ENCODE measurements at places on chromosomes 11 and 22. TPM values are rescaled to one million over a fixed set of nuclear protein-coding genes. Genes with fewer than 3 reads are reported as not detected.

DNA sequence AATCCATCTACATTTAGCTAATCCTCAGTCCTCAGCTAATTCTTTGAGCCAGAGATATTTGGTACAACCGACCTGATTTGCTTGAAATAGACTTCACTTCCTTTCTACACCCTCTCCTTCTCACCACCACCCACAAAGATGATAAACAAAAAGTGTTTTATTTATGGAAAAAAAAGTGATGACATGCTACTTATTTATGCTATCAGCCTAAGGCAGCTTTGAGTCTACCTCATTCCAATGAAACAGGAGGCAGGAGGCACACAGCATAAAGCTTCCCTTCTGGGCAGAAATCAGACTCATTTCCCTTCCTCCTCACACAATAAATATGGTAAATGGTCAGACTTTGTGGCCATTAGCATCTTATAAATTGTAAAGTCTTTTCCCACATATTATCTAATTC lies 325.7 kb downstream of the SOX6 start:
- DNase-seq = no peak

MMP13 gene
- not detected for total RNA-seq

DNA sequence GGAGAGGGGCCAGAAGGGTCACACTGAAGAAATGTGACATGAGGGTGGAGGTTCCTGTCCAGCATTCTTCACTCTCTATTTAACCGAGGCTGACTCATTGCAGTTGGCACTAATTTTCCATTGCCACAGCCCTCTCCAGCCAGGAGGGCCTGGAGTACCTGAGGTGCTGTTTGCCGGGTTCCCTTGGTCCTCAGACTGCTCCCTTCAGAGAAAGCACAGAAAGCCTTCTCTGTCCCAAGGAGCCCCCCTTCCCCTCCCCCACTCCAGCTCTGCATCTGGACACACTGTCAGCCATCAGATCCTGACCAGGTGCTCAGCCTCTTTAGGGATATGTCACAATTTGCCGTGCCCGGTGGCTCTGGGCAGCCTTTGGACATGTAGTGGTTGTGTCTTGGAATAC lies 3.2 kb upstream of the C11orf91 start:
- no peak for DNase-seq

- DNase-seq = no peak
Measured at GRCh38 chr22:37177221-37177620, 10.8 kb downstream of the C1QTNF6 start.

ATP6V1E1 gene
- total RNA-seq = 31.2 TPM

GRCh38 chr11:74577624-74578396 lies 14.6 kb upstream of the POLD3 start:
- no peak for DNase-seq

DNA sequence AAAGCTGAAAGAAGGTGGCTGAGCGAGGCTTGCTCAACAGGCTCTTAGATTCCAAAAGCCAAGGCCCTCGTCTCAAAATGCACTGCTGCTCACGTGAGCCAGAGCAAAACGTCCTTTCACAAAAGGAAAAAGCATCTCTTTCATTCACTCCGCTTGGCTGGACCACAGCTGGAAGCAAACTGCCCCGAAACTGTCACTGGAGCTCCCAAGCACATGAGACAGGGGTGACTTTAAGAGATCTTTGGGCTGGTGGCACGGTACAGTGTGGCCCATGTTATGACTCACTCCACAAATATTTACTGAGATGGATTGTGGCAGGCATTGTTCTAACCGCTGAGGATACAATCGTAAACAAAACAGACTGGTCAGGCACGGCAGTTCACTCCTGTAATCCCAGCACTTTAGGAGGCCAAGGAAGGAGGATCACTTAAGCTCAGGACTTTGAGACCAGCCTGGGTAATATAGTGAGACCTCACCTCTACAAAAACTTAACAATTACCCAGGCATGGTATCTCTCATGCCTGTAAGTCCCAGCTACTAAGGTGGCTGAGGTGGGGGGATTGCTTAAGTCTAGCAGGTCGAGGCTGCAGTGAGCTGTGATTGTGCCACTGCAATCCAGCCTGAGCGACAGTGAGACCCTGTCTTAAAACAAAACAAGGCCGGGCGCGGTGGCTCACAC lies 3.6 kb downstream of the PLA2G6 start:
- no peak for DNase-seq

DNA sequence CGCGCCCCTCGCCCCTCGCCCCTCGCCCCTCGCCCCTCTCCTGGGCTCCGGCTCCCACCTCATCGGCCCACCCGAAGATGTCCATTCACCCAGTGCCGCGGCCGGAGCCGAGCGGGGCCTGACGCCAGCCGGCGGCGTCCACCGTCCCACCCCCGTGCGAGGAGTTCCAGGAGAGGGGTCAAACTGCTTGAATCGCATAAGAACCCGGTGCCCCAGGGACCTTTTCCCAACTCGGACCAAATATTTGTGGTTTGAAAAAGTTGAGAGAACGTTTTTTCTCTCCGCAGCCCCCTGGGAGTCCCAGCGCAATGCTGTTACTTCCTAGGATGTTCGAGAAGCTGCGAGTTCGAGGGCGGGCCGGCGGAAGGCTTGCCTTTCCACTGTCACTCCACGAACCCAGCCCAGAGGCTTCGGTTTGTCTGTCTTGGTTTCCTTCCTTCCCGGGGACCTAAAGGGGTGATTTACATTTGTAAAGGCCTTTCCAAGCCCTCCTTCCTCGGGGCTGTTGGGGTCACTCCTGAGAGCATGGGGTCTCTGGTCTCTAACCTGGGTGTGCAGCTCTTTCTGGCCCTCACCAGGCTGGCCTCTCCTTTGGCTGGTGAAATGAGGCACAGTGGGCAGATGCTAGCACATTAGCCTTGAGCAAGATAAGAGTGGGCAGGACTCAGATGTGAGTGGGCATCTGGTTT lies 38.0 kb downstream of the ETS1 start:
- DNase-seq = no peak

ESAM gene
- total RNA-seq = 5.4 TPM

- DNase-seq = no peak
Measured at GRCh38 chr11:126485021-126485792, 129.7 kb downstream of the ST3GAL4 start.

TBC1D10A gene
- 23.4 TPM for total RNA-seq

GRCh38 chr22:48135592-48135991 lies 1373.1 kb downstream of the TBC1D22A start:
- DNase-seq = no peak

- no peak for DNase-seq
Measured at GRCh38 chr22:21657020-21657359, 8.8 kb upstream of the PPIL2 start.

DNA sequence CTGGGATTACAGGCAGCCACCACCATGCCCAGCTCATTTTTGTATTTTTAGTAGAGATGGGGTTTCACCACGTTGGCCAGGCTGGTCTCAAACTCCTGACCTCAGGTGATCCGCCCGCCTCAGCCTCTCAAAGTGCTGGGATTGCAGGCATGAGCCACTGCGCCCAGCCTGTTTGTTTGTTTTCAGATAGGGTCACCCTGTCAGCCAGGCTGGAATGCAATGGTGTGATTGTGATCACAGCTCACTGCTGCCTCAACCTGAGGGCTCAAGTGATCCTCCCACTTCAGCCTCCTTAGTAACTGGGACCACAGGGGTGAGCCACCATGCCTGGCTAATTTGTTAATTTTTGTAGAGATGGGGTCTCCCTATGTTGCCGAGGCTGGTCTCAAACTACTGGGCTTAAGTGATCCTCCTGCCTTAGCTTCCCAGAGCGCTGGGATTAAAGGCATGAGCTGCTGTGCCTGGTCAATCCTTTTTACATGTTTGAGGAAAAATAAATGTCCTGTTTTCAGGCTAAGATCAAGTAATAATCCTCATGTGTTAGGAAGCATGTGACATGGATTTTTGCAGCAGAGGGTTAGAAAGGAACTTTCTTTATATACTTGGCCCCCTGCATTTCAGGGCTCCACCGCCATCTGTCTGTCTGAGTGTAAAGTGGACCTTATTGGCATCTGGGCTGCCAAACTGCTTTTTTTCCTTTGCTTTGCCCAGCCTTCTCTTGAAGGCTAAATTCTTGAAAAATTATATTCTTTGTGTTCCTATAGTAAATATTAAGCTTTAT lies 4.8 kb upstream of the SLC3A2 start:
- DNase-seq = no peak

Measured in hematopoietic multipotent progenitor cell (in vitro differentiated cells).